RPMI7951 (cell line): ENCODE measurements at places on chromosomes 16 and 17. TPM values are rescaled to one million over a fixed set of nuclear protein-coding genes. Genes with fewer than 3 reads are reported as not detected.

Gene EFNB3
- 0.84 and 1.3 TPM in 2 replicates for total RNA-seq

Gene SPNS3
- not detected in 2 replicates for total RNA-seq

Gene DVL2
- total RNA-seq, result 24.6 and 25.0 TPM in 2 replicates

Gene FOXN1
- total RNA-seq, result not detected in 2 replicates

Gene CNTNAP4
- not detected in 2 replicates for total RNA-seq

Gene CNGB1
- total RNA-seq, result not detected in 2 replicates

Gene ITGA2B
- 0.36 and 0.68 TPM in 2 replicates for total RNA-seq

Gene ALDH3A1
- not detected in 2 replicates for total RNA-seq

Gene LGALS9B
- not detected in 2 replicates for total RNA-seq

Gene ARL16
- total RNA-seq, result 28.6 and 30.9 TPM in 2 replicates

Gene PRSS27
- 0.29 and 1.1 TPM in 2 replicates for total RNA-seq

Gene KRTAP4-1
- not detected in 2 replicates for total RNA-seq

Gene LIMD2
- 4.9 and 10.2 TPM in 2 replicates for total RNA-seq

Gene OTOP3
- not detected in 2 replicates for total RNA-seq

Gene BHLHA9
- total RNA-seq, result not detected in 2 replicates

Gene WSCD1
- total RNA-seq, result 0.20 and 0.24 TPM in 2 replicates
